ENCODE measurements at places on chromosomes 16 and 17. TPM values are rescaled to one million over a fixed set of nuclear protein-coding genes. Genes with fewer than 3 reads are reported as not detected.
A peak's percentile ranks its signal among the peaks of the same experiment; 100 is the strongest.

Gene C17orf107
- total RNA-seq, result 0.38 TPM

GRCh38 chr16:85445064-85445778 is 167.9 kb upstream of the GSE1 start:
- no peak for DNase-seq

GRCh38 chr16:22372882-22373661 is 1.3 kb downstream of the CDR2 start:
- no peak for DNase-seq

DNA sequence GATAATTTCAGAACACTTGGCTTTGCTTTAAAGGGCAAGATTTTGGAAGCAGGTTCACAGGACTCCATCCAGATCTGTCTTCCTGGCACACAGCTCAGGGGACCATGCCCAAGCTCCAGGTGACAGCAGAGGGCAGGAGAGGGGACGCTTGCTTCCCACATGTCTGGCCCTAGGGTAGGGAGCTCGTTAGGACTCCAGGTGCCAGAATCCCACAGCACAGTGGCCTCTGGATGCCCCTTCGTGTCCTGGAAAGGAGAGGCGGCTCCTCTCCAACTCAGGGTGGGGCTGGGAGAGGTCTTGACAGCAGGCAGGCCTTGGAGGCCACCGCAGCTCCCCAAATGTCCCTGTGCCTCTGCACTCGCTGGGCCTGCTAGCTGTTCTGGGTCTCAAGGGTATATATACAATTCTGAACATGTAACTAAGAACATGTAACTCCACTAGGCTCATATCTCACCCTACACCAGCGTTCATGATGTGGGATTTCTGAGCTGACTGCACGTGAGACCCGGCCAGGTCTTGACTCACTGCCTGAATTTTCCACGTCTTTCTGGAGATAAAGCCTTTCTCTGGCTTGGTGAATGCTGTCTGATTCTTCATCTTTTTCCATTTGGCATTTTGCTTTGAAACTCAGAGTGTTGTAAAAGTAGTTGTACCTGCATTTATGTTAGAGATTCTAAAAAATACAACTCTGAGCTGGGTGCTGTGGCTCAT is 52.8 kb downstream of the MARCHF10 start:
- no peak for DNase-seq

Gene MMP2
- 58.2 TPM for total RNA-seq

GRCh38 chr17:17001874-17002520 is 30.1 kb upstream of the TNFRSF13B start:
- DNase-seq, result peak; percentile 44

Gene KRTAP4-8
- not detected for total RNA-seq

Gene SREBF1
- 69.9 TPM for total RNA-seq

Gene WNT9B
- total RNA-seq, result not detected

DNA sequence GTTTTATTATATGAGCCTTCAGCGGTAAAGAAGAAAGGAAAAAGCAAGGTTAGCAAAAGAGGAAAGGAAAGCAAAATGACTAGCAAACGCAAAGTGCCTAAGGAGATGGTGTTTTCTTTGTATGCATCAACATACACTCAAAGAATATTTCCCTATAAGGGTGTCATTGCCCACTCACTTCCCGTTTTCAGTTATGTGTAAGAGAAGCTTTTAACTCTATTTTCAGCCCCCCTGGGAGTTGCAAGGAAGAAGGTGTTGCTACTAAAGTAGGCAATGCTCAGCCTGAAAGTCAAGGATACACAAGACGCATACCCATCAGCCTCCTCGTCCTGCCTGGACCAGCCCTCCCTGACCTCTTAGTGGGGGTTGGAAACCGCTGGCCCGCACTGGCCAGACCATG is 267.7 kb upstream of the ZFHX3 start:
- DNase-seq, result no peak

Gene PIRT
- not detected for total RNA-seq

GRCh38 chr17:66971730-66972441 is 7.4 kb downstream of the CACNG4 start:
- DNase-seq, result no peak

- no peak for DNase-seq
Measured at GRCh38 chr17:7459961-7460545, 15.2 kb downstream of the CHRNB1 start.

DNA sequence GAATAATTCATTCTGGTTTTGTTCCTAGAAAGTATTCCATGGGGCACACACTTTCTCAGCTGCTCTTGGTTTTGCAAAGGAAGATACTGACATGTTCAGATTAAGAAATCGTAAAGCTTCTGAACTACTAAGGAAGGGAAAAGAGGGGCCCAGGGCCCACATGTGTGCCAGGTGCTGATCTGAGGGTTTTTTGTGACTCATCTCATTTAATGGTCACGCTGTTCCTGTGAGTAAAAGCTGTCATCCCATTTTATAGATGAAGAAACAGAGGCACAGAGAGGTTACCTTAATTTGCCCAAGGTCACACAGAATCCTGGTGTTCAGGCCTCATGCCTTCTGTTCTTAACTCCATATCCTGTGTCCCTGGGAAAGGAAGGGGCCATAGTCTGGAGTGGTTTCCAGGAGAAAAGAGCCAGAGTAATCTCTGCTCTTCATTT is 113.2 kb downstream of the MSI2 start:
- no peak for DNase-seq

DNA sequence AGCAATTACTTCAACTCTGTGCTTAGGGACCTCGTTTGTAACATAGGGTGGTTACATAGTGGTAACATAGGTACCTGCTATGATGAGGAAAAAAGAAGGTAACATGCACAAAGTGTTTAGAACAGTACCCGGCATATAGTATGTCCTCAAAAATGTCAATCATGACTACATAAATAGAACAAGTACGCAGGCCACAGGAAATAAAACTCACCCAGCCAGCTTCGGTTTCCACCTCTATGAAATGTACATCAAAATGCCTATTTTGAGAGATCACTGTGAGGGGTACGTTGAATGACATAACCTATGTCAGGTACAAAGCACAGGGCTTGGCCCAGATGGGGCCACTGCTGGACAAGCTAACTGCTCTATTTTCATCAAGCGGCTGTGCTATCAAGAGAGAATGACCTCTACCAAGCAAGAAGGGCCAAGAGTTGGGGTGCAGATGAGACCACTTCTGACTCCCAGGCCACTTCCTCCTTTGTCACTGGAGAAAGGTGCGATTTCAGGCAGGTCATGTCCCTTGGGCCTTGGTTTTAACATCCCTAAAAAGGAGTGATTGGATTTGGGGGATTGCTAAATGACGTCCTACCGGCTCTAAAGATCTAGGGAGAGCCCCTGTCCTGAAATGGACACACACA is 45.4 kb downstream of the WSB1 start:
- DNase-seq, result no peak

Gene CEMP1
- total RNA-seq, result not detected

DNA sequence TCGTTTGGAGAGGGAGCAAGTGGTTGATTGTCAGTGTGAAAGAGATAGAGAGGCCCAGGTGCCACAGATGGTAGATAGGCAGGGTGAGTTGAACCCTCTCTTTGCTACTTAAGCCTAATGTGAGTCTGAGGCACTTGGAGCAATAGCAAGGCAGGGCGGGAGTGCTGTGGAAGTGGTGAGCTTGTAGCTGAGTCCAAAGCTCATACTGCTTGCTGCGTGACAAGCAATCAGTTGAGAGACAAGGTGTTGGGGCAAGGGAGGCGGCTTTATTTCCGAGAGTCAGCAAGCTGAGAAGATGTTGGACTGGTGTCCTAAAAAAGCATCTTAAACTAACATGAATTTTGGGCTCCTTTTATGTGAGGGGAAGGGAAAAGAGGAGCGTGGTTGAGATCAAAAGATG is 112.9 kb upstream of the ZKSCAN2 start:
- DNase-seq, result no peak

Gene GP1BA
- not detected for total RNA-seq

GRCh38 chr16:20938426-20938825 is 37.9 kb downstream of the LYRM1 start:
- DNase-seq, result no peak

GRCh38 chr17:64252831-64253230 is 10.2 kb downstream of the TEX2 start:
- DNase-seq, result no peak

DNA sequence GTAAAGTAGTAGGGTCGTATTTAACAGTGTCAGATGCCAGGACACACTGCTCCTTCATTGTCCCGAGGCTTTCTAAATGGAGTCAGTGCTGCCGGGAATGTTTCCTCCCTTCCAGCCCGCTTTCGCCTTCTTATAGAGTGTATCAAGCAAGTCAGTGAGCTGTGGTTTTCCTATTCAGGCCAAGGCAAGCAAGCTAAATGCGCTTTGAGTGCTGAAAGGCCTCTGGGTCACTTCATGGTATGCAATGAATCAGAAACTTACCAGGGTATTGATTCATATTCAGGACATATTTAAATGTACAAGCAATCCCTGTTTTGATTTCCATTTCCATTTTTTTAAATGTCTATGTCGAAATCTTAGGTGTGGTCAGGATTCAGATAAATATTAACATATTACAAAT is 327.9 kb upstream of the SOX9 start:
- no peak for DNase-seq

GRCh38 chr17:27746881-27747280 is 53.4 kb downstream of the NOS2 start:
- no peak for DNase-seq
